ENCODE measurements at places on chromosomes 4 and X.

- no peak for DNase-seq
Measured at GRCh38 chr4:106602711-106603110, 234.1 kb upstream of the GIMD1 start.

- DNase-seq = no peak
Measured at GRCh38 chr4:139511320-139511719, 44.7 kb downstream of the SETD7 start.

- no peak for DNase-seq
Measured at GRCh38 chr4:79576429-79576753, 168.4 kb upstream of the GK2 start.

- no peak for DNase-seq
Measured at GRCh38 chr4:99821918-99822503, 5.4 kb downstream of the DAPP1 start.

- no peak for DNase-seq
Measured at GRCh38 chr4:7956934-7957656, 17.4 kb upstream of the AFAP1 start.

DNA sequence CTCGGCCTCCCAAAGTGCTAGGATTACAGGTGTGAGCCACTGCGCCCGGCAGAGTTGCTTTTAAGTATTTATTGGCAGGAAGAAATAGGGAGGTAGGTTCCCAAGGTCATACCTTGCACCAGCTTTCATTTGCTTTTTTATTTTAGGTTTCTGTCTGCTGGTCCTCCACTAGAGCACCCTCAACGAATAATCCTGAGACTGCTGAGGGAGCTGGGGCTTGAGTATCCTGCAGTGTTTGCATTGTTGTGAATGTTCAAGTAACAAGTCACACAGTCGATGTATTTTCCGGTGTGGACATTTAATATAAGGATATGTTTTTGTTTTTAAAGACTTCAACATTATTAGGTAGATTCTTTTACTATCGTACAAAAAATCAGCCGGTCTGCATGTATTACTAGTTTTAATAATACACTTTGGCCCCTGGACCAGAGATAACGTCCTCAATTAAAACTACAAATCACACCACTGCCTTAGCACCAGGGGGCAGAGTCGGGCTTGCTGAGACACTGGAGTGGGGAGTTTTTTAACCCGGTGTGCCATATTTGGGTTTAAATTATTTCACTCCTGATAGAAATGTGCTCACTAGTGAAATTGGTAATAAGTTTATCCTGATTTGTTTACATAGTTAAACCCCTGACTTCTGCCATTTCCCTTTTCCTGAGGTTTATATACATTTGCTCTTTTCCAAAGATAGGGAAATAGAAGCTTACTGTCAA, 11.6 kb downstream of the SMIM20 start:
- DNase-seq = peak; percentile 37

GRCh38 chrX:48689208-48689920, 5.8 kb downstream of the WAS start:
- no peak for DNase-seq

GRCh38 chr4:147924604-147925412, 192.9 kb downstream of the ARHGAP10 start:
- DNase-seq = no peak

GRCh38 chrX:107725761-107726555, 49.6 kb downstream of the TSC22D3 start:
- no peak for DNase-seq

GRCh38 chr4:121192480-121192879, 28.4 kb upstream of the TNIP3 start:
- DNase-seq = peak; percentile 31

DNA sequence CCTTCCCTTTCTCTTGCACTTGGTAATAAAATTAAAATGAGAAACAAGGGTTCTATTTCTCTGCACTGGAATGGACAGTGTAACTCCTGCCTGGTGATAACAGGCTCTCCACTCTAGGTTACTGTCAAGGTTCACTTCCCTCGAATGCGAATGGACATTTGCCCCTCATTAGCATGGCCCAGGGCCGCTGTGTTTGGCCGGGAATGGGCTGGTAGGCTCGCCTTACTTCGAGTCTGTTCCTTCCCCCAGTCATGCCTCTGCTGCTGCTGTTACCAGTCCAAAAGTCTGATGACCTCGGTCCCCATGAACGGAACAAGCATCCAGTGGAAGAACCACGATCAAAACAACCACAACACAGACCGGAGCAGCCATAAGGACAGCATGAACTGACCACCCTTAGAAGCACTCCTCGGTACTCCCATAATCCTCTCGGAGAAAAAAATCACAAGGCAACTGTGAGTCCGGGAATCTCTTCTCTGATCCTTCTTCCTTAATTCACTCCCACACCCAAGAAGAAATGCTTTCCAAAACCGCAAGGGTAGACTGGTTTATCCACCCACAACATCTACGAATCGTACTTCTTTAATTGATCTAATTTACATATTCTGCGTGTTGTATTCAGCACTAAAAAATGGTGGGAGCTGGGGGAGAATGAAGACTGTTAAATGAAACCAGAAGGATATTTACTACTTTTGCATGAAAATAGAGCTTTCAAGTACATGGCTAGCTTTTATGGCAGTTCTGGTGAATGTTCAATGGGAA, 61.5 kb downstream of the EDNRA start:
- peak; percentile 33 for DNase-seq

- no peak for DNase-seq
Measured at GRCh38 chr4:101807351-101807750, 16.8 kb downstream of the BANK1 start.

- no peak for DNase-seq
Measured at GRCh38 chr4:121049072-121049599, 23.2 kb downstream of the NDNF start.

DNA sequence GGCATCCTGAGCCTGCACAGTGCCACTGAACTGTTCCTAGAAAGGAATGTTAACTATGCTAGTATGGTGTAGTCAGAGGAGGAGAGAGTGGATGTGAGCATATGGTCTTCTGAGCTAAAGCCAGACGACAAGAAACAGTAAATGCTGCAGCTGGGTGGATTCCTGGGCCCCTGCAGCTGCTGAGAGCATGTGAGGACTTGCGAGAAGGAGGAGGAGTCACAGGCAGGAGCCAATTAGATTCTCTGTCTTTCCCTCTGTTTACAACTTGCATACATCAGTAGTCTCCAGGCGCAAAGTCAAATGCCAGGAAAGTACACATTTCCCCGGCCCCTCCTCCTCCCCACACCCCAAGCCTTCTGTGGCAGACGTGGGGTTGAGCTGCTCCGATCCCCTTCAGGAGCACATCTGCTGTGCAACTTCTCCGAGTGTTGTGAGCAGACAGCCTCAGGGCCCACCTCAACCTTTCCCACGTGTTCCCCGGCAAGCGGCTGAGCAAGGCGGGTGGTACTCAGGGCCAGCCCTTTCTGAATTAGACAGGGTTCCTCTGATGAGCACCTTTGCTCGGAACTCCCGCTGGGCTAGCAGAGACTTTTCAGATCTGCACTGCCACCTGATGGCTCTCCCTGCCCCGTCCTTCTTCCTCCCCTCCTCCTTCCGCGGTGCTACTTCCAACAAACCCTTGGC, 108.7 kb upstream of the ATP6AP2 start:
- peak; percentile 72 for DNase-seq

GRCh38 chrX:133627673-133628072, 212.4 kb upstream of the GPC4 start:
- DNase-seq = no peak

DNA sequence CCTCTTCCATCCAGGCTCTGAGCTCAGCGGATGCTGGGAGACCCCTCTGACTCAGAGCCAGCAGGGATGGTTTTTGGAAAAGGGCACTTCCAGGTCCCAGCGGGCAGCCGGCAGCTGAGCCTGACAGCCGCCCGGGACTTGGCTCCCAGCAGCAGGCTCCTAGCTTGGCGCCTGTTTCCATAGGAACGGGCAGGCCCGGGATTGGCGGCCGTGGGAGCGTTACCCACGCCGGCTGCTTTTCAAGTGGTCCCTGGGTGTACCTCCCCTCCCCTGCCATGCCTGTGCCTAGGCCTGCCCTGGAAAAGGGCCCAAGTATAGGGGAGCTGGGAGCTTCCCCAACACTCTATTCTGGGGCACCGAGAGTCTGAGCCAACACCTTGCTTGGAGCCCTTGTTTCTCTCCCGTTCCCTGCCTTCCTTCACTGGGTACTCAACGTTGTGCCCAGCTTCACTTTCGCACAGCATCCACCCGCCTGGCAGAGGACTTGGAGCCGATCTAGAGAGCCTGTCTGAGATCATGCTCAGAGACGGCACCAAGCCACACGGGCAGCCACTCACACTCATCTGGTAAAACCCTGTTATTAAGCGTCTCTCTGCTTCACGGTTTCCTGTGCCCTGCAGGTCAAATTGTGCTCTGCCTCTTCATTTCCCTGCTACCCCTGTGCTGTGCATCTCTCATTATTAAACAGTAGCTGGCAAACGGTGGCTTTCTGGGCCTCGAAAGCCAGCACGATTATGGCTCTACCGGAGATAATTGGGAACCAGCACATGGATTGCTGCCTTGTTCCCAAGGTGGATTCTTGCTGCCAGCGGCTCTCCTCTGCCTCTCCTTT, 521.5 kb downstream of the BCOR start:
- no peak for DNase-seq

- no peak for DNase-seq
Measured at GRCh38 chr4:119038116-119038841, 97.4 kb upstream of the MYOZ2 start.

DNA sequence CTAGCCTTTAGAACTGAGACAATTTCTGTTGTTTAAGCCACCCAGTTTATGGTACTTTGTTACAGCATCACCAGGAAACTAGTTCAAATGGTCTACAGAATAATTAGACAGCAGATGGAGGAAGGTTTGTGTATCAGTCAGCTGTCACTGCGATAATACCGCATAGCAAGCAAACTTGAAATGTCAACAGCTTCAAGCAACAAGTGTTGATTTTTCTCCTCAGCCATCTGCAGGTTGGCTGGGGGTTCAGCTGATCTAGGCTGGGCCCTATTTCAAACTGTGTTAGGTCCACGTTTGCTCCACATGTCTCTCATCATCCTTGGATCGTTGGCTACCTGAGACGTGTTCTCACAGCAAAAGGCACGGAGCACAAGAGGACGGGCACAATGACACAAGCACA, 19.2 kb upstream of the PHEX start:
- no peak for DNase-seq

- peak; percentile 96 for DNase-seq
Measured at GRCh38 chr4:140150886-140151698, 2.9 kb downstream of the MAML3 start.

- DNase-seq = no peak
Measured at GRCh38 chrX:106300239-106300638, 132.1 kb downstream of the PWWP3B start.

GRCh38 chr4:89216866-89217265, 90.7 kb downstream of the GPRIN3 start:
- DNase-seq = no peak

DNA sequence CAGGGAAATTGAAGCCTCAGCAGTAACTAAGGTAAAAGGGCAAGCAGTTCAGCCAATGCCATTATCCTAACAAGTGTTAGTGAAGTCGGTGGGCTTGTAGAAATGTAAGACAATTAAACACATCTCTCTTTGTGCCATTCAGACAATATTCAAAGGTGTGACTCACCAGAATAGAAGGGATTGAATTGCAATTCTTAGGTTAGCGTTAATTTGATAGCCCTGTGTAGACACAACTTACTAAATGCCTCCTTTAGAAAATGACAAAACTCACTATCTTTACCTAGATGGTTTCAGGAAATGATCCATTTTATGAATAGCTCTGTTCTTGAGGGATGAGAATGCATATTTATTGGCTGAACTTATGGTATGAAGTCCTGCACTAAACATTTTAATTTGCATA, 35.2 kb downstream of the RPA4 start:
- DNase-seq = no peak

DNA sequence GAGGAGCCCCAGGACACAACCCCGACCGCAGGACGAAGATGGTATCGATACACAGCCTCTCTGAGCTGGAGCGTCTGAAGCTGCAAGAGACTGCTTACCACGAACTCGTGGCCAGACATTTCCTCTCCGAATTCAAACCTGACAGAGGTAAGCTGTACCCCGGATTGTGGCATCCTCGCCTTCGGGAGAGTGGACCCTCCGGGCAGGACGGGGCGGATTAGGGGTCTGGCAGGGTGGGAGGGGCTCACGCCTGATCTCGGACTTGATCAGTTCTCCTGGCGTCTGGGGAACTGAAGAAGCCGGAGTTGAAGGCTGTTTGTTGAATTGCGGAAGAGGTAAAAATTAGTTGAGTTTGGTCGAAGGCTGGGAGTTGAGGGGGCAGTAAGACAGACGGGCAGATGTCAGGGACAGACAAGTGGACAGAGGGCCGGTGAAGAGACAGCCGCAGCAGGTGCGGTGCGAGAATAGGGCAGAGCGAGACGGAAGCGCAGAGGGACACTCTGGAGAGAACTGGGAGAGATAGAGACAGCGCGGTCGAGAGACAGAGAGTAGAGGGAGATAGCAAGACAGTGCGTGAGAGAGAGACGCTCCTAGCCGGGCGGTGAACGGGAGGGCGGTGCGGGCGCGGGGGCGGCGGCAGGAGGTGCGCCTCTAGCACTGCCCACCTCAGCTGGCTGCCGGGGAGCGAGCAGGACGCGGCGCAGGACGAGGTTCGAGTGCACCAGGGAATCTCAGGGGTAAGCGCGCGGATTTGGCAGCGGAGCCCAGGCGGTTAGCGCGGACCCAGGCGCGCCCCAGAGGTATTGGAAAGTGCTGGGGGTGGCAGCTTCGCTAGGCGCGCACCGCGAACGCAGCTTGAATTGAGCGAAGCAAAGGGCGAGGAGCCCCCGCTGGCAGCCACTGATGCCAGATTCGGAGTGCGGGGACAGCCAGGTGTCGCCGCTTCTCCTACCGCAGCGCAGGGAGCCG, 23.9 kb downstream of the ARHGAP36 start:
- no peak for DNase-seq

- DNase-seq = no peak
Measured at GRCh38 chr4:8919651-8920288, 48.1 kb upstream of the HMX1 start.

DNA sequence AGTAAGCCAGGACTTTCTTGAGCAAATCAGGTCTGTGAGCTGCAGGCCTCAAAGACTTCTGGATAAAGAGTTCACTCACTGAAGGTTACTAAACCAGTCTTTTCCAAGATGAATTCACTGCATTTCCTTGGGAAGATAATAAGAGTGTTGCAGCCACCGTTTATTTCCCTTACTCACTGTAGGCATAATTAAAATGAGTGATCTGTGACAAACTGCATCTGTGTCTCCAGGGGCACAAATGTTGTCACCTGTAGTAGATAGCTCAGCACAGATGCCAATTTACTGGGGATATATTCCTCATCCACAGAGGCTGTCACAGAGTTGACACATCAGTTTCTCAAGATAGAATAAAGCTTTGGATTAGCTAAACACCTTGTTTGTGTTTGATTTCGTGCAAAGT, 580.2 kb downstream of the SPRY1 start:
- DNase-seq = no peak

- DNase-seq = peak; percentile 35
Measured at GRCh38 chrX:119067023-119067739, 5.6 kb upstream of the CT47C1 start.

DNA sequence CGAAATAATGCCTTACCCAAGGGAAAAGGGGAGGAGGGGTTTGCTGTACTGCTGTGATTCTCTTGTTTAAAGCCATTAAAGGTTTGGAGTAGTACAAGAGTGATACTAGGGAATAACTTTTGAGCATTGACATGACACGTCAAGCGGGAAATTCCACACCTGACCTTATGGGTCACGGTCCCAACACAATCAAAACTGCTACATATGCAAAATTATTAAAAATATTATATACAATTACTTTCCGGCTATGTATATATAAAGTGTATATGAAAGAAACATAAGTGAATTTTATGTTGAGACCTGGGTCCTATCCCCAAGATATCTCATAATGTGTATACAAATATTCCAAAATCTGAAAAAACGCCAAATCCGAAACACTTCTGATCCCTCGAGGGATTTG, 21.0 kb downstream of the FNIP2 start:
- DNase-seq = no peak

Data from Caco-2 (cell line).